ENCODE measurements at places on chromosomes 1 and 21. TPM values are rescaled to one million over a fixed set of nuclear protein-coding genes. Genes with fewer than 3 reads are reported as not detected.

DNA sequence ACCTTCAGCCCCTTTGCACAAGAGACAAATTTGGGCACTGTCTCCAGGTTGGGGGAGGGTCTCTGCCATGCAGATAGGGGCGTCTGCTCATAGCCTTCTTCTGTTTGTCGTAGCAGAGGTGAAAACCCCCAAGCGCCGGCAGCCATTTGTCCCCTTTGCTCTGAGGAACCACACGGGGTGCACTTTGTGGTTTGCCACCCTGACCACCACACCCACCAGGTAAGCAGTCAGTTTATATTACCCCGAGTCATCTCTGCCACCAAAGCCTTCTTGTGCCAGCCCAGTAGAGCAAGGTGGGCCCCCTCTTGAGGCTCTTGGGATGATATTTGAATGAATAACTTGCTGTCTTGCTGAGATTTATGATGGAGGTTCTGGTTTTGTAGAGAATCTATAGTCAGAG, 111.8 kb downstream of the VPS13D start:
- no peak for DNase-seq

DNA sequence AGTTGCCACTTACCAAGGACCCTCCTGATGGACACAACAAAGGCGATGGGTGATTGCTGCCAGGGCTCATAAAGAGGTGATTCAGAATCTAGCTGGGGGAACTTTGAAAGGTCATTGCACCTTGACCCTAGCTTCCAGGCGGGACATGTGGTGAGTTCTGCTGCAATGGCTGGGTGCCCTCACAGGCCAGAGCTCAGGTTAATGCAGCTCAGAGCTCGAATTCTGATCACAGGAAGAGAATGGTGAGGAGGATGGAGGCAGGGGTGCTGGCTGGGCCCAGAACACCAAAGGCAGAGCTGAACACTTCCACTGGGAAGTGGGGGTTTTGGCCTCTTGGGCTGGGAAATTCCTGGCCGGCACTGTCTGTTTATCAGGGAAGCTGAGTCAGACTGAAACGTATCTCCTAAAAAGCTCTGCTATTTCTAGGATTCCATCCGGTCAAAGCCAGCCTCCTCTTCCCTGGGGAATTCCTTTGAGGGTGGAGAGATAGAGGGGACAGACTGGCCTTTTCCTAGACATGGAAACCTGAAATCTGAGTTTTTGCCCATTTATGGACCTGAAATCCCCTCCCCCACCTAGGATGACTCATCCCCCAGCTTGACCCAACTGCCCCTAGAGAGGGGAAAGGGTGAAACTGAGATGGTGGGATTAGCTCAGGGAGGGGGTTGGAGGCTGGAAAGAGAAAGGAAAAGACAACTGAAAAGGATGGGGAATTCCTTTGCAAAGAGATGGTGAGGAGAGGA, 27.2 kb downstream of the NUAK2 start:
- peak; percentile 99 for DNase-seq

DNA sequence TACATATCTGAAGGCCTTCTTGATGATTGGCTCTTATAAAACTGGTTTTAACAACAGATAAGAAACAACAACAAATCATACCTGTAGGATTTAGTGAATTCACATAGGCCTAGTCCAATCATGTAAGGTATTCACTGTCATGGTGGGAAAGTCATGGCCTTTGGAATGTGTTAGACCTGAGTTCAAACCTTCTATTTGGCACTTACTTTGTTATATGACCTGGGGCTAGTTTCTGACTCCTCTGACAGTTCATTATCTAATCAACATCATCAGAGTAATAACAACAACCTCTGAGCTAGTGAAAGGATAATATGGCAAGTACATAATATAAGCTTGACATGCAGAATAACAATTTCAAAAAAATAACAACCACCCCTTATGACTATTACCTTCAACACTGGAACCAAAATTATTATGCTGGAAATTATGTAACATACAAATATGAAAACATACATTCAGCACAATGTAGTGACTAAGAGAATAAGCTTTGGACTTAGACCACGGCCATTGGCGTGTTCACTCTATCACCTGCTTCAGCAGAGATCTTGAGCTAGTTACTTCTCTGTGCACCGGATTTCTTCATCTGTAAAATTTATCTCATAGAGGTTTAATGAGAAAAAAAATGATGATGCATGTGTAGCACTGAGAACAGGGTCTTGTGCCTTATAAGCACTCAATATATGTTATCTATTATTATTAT, 597.6 kb downstream of the LMO4 start:
- DNase-seq: no peak

GRCh38 chr1:243587823-243588560, 262.1 kb downstream of the AKT3 start:
- DNase-seq: no peak

DNA sequence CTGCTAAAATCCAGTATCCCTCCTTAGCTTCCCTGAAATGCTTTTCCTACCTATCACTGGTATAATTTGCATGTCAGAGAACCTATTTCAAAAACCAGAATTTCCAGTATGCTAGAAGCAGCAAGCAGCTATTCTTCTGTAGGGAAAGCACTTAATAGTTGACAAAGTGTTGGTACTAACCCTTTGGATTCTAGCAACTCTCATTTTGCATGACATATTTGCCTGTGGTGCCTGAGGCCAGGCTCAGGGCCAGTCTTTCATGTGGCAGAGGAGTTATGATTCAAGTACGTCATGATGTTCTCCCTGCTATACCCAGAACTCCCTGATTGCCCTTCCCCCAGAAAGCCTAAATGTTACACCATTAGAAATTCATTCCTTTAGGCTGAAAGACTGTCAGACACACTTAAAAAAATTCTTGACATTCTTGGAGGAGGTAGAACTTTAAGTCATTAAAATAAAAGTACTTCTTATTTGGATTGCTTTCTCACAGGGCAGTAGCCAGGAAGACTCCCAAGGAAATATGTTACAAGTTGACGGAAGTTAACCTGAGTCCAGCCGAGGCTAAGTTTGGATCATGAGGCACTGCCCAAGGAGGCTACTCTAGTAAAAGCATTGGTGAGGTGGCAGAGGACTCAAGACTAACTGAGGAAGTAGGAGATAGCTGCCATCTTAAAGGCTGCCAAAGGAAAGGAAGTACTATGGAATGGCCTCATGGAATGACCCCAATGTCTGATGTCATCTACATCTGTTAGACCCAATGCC, 298.4 kb upstream of the SPAG17 start:
- no peak for DNase-seq

GRCh38 chr1:232873412-232873811, 68.2 kb downstream of the MAP10 start:
- no peak for DNase-seq

- no peak for DNase-seq
These were observed 43.5 kb downstream of the DOP1B start for GRCh38 chr21:36200081-36200561.

- peak; percentile 61 for DNase-seq
These were observed 36.9 kb upstream of the TARBP1 start for GRCh38 chr1:234515821-234516241.

- DNase-seq: peak; percentile 62
These were observed 1.5 kb upstream of the BATF3 start for GRCh38 chr1:212700892-212701819.

- DNase-seq: peak; percentile 68
These were observed 98.6 kb downstream of the NAV1 start for GRCh38 chr1:201637282-201638079.

Gene CLDN19
- not detected for total RNA-seq

Gene CD48
- total RNA-seq: not detected

DNA sequence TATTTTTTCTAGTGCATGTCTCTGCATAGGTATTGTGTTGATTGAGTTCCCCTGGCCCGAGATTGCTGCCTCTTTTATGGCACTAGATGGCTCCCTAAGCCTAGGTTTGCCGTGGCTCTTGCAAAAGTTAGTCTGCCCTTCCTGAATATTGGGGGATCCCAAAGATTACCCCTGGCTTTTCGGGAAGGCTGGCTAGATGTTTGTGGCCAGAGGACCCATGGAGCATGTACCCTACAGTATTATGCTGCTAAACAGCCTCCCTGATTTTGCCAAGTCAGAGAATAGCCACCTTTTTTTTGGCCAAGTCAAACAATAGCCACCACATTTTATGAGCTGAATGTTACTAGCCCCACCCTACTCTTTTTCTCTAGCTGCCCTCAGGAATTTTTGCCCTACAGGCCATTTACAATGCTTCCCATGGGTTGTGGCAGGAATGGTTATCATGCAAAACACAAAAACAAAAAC, 343.2 kb downstream of the OLFM3 start:
- peak; percentile 1 for DNase-seq

DNA sequence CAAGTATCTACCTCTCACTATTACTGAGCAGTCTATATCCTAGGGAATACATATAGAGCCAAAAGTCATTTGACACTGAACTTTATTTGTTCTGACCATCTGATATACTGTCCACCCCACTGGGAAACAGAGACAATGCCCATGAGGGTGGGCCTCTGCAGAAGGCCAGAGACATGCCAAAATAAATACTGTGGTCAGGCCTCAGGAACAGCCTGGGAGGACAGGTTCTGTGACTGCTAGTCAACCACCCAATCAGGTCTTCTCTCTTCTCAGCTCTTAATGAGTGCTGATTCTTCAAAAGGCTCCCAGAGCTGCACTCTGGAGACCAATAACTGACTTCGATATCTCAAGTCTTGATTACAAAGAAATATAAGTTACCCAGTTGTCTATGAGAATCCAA, 5.5 kb upstream of the ANKRD35 start:
- DNase-seq: peak; percentile 17

- peak; percentile 36 for DNase-seq
These were observed 45.9 kb downstream of the SAMD13 start for GRCh38 chr1:84347271-84347931.

Gene PLA2G4A
- total RNA-seq: 4.4 TPM

- peak; percentile 62 for DNase-seq
These were observed 26.2 kb downstream of the KIF1B start for GRCh38 chr1:10236405-10237156.

- DNase-seq: no peak
These were observed 10.9 kb upstream of the GUCA2A start for GRCh38 chr1:42175314-42176054.

Gene AGTRAP
- 22.2 TPM for total RNA-seq

GRCh38 chr21:26982767-26983166, 15.9 kb upstream of the ADAMTS5 start:
- DNase-seq: peak; percentile 63

- no peak for DNase-seq
These were observed 6.2 kb downstream of the E2F2 start for GRCh38 chr1:23524716-23525401.

Gene CD101
- not detected for total RNA-seq

Gene MPC2
- 56.7 TPM for total RNA-seq

GRCh38 chr1:216702170-216702569, 21.1 kb downstream of the ESRRG start:
- no peak for DNase-seq

GRCh38 chr1:35574655-35575415, 1.7 kb downstream of the TFAP2E start:
- no peak for DNase-seq

GRCh38 chr1:192626366-192627179, 9.4 kb upstream of the RGS13 start:
- no peak for DNase-seq
